Spleen (tissue), 13 donors: ENCODE measurements at places on chromosomes 3 and 15. TPM values are rescaled to one million over a fixed set of nuclear protein-coding genes. Genes with fewer than 3 reads are reported as not detected.

MYRIP gene
- 17.3 TPM for total RNA-seq

MAGEL2 gene
- total RNA-seq = 1.9 TPM

CLRN1 gene
- not detected for total RNA-seq

CHRNA7 gene
- 6.9 TPM for total RNA-seq

DNA sequence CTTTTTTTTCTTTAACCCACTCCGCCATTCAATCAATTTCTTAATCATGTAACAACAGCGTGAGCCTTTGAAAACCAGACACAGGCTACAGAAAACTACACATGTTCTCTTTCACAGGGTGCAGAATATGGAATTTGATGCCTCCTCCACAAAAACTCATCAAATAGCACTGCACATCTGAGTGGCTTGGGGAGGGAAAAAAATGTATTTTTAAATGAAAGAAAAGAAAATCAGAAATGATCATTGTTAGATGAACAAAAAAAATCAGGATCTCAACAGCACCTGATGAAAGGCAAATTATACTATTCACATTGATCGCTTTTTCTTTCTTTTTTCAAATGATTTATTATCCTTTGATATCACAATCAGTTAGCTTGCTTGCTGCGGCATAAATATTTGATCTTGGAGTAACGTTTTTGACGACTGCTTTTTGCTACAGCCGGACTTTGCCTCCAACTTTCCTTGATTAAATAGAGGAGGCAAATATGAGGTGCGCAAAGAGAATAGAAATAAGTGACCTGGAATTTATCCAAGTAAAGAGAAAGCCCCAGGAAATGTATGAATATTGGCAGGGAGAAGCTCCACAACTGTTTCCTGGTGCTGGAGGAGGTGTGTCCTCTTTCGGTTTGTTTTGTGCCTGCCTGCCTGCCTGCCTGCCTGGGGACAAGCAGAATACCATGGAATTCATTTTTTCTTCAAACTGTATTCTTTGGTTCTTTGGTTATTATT is 63.1 kb downstream of the EDEM1 start:
- DNase-seq = no peak

TMC3 gene
- total RNA-seq = not detected

DNA sequence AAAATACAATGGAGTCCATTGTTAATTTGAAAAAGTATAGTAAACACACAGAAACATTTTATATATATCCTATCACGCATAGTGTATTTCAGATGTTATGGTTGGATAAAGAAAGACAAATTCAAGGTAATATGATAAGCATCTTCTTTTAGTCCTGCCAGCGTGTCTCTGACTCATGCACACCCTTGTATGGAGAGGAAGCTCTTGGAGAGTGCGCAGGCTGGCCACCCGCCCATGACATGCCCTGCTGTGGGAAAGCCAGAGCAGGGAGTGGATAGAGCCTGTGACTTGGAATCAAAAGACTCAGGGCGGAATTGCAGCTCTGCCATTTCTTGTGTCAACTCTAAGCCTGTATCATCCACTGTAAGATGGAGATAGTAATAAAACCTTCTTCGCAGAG is 23.0 kb upstream of the COPG1 start:
- peak; percentile 84 for DNase-seq

COPS2 gene
- total RNA-seq = 49.2 TPM

- DNase-seq = peak; percentile 78
Observed at GRCh38 chr3:41963823-41964222, 1.9 kb upstream of the ULK4 start.

DNA sequence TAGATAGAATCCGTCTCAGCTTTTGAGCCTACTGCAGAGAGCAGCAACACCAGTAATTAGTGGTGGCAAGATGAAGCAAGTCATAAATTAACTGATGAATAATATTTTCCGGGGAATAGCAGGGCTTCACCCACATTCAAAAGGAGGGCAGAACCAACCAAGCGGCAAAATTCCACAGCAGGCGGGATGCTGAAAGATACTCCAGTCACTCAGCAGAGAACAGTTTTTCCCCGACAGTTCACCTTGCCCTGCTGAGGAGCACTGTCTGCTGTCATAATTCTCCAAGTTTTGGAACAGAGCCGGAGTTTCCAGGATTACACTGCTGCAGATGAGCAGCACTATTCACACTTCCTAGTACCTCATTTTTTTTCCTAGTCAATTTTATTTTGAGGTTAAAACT is 274.7 kb downstream of the CD47 start:
- DNase-seq = no peak

- DNase-seq = no peak
Observed at GRCh38 chr15:64653757-64654156, 121.6 kb downstream of the RBPMS2 start.

DNA sequence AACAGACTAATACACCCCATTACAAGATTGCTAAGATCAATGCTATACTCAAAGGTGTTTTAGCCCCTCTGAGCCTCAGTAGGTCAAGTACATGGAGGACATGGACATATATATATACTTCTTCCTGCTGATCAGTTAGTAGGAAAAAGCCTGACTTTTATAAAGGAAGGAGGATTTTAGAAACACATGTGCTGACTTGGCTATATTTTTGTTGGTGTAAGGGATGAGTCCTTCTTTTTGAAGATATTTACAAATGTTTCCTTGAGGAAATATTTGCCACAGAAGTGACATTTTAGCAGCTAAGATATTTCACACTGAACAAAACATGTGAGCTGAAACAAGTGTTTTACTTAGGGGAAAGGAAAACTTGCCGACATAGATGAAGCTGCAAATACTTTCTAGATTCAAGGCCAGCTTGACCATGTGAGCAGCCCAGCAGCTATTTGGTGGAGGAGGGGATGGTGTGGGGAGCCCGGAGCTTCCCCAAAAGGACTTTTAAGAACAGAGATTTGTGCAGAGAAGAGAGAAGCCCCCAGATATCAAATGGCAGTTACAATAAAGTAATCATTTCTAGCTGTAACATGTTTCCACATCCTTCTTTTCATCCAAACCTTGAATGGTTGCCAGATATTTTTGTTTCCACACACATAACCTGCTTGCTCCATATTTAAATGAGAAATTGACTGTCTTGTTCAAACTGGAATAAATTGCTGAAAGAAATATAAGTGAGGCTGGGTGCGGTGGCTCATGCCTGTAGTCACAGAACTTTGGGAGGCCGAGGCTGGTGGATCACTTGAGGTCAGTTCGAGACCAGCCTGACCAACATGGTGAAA is 111.7 kb upstream of the NR2F2 start:
- DNase-seq = no peak

DNA sequence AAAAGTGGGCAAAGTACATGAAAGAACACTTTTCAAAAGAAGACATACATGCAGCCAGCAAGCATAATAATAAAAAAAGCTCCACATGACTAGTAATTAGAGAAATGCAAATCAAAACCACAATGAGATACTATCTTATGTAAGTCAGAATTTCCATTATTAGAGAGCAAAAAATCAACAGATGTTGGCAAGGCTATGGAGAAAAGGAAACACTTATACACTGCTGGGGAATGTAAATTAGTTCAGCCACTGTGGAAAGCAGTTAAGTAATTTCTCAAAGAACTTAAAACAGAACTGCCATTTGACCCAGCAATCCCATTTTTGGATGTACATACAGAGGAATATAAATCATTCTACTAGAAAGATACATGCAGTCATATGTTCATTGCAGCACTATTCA is 360.7 kb downstream of the NSUN3 start:
- no peak for DNase-seq

IQGAP1 gene
- 190 TPM for total RNA-seq

DNA sequence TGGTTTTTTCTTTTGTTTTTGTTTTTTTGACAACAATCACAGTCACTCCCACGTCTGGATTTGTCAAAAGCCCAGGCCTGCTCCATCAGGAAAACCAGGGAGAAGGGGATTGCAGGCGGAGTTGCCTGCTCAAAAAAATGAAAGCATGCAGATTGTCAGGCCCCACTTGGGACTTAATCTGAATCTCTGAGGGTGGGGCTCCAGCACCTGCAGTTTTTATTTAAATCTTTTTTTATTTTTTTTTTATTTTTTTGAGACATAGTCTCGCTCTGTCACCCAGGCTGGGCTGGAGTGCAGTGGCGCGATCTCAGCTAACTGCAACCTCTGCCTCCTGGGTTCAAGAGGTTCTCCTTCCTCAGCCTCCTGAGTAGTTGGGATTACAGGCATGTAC is 140.9 kb downstream of the FOXP1 start:
- no peak for DNase-seq

GRCh38 chr3:173920386-173920785 is 522.8 kb downstream of the NLGN1 start:
- no peak for DNase-seq

GRCh38 chr15:29669823-29670222 is 152.4 kb downstream of the TJP1 start:
- DNase-seq = no peak

SKOR1 gene
- 0.17 TPM for total RNA-seq

GRCh38 chr15:36914960-36915808 is 185.2 kb downstream of the MEIS2 start:
- no peak for DNase-seq
